ENCODE measurements at places on chromosomes 5 and 9.

GRCh38 chr5:119105971-119106370, 35.1 kb downstream of the DMXL1 start:
- no peak for DNase-seq

GRCh38 chr5:106523852-106524251, 1146.9 kb downstream of the EFNA5 start:
- no peak for DNase-seq

DNA sequence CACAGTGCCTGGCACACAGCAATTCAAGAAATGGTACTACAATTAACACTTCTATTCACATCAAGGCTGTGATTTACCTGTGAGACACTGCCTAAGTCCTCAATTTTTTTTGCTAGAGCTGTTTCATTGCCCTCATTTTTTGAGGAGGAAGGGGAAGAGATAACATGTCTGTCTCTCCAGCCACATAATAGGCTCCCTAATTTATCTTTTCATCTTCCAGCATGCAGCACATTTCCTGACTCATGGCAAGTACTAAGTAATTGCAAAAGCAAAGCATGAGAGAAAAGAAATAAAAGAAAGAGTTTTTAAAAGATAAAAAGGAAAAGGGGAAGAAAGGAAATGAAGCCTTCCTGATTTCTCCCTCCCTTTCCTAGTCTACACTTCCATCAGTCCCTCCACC, 26.9 kb upstream of the RNF38 start:
- no peak for DNase-seq

- DNase-seq: no peak
Measured at GRCh38 chr9:16683326-16683725, 187.1 kb downstream of the BNC2 start.

GRCh38 chr9:72883875-72884274, 69.0 kb downstream of the ALDH1A1 start:
- no peak for DNase-seq

GRCh38 chr5:73815631-73816030, 189.6 kb downstream of the ARHGEF28 start:
- peak; percentile 72 for DNase-seq

DNA sequence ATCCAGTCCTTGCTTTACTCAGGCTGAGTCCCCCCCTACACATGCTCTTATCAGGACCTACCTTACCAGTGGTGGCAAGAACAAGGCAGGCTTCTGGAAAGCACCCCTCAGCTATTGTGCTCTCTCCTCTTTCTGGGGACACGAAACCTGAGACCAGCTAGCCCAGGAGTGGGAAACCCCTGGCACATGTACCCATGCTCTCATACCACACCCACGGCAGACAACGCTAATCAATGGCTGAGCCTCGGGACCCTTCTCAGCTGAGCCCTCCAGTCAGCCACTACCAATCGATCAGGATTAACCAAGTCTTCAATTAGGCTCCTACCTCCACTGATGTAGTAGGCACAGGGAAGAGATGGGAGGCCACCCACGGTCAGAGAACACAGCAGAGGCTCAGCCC, 65.1 kb downstream of the VAV2 start:
- DNase-seq: no peak

DNA sequence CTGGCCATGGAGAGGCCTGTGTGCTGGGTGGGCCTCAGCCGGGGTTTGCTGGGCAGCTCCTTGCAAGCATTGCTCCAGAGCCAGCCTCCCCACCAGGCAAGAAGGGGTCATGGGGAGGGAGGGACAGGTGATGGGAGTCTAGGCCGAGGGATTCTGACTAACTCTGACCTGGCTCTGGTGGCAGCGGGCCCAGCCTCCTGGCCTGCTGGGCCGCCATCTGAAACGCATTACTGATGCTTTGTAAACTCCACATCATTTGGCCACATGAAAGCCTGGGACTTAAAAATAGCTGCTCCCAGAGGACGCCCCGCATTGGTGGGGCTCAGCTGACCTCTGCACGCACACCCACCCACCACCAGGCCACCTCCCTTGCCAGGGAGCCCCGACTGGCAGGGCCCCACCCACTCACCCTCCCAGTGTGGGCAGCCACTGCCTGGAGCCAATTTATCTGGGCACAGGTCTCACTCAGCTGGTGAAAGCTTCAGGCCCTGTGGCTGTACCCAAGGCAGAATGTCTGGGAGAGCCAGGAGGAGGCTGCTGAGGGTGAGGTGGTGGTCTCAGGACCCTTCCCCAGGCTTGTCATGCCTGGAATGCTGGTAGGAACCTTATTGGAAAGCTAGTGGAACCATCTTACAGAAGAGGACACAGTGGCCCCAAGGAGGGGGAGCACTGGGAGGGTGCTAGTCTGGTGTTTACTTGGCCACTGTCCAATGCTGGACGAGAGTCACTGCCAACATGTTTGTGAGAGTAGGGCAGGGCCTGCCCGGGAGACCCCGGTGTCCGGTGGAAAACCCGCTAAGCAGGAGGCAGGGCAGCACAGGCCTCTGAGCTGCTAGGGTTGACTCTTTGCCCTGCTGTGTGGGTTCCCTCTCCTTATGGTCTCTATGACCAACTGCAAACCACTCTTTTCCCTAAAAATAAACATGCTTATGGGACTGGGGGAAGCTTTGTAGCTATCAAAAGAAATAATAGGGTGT, 10.8 kb downstream of the TCF7 start:
- DNase-seq: peak; percentile 92

DNA sequence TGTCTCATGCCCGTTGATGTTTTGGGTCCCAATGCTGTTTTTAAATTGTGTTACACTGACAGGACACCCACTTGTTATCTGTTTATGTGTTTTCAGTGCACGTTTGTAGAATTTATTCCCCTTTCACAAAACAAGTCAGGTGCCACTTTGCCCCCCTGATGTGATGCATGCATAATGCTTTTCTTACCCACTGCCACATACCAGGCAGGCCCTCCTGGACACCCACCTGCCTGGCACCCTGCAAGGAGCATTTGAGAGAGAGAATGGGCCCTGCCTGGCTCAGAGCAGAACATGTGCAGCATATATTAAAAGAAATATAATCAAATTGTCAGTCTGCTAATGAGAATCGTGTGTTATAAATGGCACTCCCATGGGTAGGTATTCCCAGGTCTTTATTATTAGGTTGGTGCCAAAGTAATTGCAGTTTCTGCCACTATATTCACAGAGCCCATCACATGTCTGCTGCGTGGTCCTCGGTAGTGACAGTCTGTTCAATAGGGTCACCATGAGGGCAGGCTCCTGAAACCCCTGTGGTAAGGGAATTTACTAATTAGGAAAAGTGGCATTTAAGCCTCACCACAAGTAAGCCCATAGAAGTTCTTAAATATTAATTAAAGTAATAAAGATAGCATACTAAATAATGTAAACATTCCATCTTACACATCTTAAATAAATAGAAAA, 52.2 kb upstream of the CKMT2 start:
- DNase-seq: no peak

GRCh38 chr5:128469912-128470311, 68.1 kb downstream of the FBN2 start:
- peak; percentile 56 for DNase-seq

DNA sequence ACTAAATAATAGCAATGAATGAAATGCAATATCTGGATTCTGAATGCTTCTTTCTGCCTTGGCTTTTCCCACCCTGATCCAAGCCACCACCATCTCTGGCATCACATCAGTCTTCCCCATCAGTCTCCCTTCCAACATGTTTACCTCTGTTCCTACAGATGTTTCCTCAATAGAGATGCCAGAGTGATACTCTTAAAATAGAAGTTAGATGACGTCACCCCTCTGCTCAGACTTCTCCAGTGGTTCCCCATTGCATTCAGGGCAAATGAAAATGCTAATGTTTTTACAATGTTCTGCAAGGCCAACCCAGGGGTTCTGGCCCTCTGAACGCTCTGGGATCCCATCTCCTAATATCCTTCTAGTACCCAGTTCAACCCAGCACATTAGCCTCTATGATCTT, 305.8 kb downstream of the TRIM32 start:
- DNase-seq: no peak

DNA sequence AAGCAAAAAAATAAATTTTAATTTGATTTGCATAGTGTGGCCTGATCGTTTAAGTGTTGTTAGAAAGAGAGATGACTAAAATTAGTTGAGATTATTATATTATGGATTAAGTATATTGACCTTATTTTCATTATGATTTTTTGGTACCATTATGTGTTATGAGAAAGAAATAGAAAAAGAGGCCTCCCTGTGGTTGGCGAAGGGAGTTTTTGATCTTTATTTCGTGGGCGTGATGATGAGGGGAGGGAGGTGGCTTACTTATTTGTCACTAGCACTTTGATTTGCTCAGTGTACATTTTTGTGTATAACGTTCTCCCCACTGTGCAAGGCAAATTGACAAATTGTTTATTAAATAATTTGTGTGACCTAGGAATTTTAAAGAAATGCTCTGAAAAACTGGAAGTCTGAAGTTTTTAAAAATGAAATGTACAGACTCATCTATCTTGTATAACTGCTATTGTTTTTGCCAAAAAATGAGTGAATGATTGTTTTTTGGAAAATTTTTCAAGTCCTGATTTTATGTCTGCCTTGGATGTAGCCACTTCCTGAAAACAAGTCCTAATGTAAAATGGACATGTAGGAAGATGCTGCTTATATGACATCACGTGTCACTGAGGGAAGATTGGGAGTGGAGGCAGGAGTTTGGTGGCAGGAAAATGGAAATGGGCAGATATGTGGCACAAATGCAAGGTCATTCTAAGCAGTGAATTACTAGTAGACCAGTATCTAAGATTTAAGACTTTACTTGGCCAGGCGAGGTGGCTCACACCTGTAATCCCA, 3.0 kb downstream of the DAPK1 start:
- DNase-seq: no peak

Measured in fibroblast of upper back skin (primary cell).